Pulmonary artery endothelial cell (primary cell): ENCODE measurements at places on chromosomes 3 and 15. TPM values are rescaled to one million over a fixed set of nuclear protein-coding genes. Genes with fewer than 3 reads are reported as not detected.

The PRRT3 gene
- 0.88 and 1.1 TPM in 2 replicates for total RNA-seq

The IMPG2 gene
- total RNA-seq, result 0.33 and 0.78 TPM in 2 replicates

The HYKK gene
- total RNA-seq, result 2.3 and 2.6 TPM in 2 replicates

The UNC13C gene
- not detected in 2 replicates for total RNA-seq

The SEMA3B gene
- total RNA-seq, result 0.53 and 0.66 TPM in 2 replicates

The GP9 gene
- not detected in 2 replicates for total RNA-seq

The PPARG gene
- total RNA-seq, result 6.1 and 8.0 TPM in 2 replicates

The SERINC4 gene
- not detected in 2 replicates for total RNA-seq

The SLC2A2 gene
- total RNA-seq, result not detected in 2 replicates

The KPNA4 gene
- total RNA-seq, result 41.5 and 50.1 TPM in 2 replicates

The FRMD4B gene
- total RNA-seq, result 96.7 and 103 TPM in 2 replicates

The TRIM42 gene
- total RNA-seq, result not detected in 2 replicates

The KBTBD13 gene
- total RNA-seq, result not detected in 2 replicates

The SLC12A1 gene
- not detected in 2 replicates for total RNA-seq

The SNTN gene
- total RNA-seq, result not detected in 2 replicates

The TUSC7 gene
- not detected in 2 replicates for total RNA-seq

The HIGD2B gene
- total RNA-seq, result 0.07 and 0.13 TPM in 2 replicates

The AQR gene
- total RNA-seq, result 23.8 and 31.0 TPM in 2 replicates

The OXTR gene
- 0.07 and 0.28 TPM in 2 replicates for total RNA-seq

The PIERCE2 gene
- total RNA-seq, result 0.95 and 1.1 TPM in 2 replicates

The PAK6 gene
- not detected in 2 replicates for total RNA-seq

The RHOV gene
- 0.07 TPM in 1 of 2 replicates, not detected in the other for total RNA-seq

The MASP1 gene
- total RNA-seq, result 0.20 and 0.46 TPM in 2 replicates

The ITIH4 gene
- 0.49 and 0.53 TPM in 2 replicates for total RNA-seq

The RBP2 gene
- total RNA-seq, result not detected in 2 replicates
